Kidney (tissue), 22 donors: ENCODE measurements at places on chromosomes 13 and 19. TPM values are rescaled to one million over a fixed set of nuclear protein-coding genes. Genes with fewer than 3 reads are reported as not detected.

The PEG3 gene
- 8.7 TPM for total RNA-seq

The RASIP1 gene
- total RNA-seq, result 23.3 TPM

GRCh38 chr13:52371736-52372247 lies 34.2 kb downstream of the THSD1 start:
- H3K36me3 ChIP-seq, result no peaks in the 10 kb centered on the region
- H3K27ac ChIP-seq, result no peak overlapping the region
- H3K4me1 ChIP-seq, result no peaks in the 10 kb centered on the region
- H3K27me3 ChIP-seq, result no peaks in the 10 kb centered on the region

DNA sequence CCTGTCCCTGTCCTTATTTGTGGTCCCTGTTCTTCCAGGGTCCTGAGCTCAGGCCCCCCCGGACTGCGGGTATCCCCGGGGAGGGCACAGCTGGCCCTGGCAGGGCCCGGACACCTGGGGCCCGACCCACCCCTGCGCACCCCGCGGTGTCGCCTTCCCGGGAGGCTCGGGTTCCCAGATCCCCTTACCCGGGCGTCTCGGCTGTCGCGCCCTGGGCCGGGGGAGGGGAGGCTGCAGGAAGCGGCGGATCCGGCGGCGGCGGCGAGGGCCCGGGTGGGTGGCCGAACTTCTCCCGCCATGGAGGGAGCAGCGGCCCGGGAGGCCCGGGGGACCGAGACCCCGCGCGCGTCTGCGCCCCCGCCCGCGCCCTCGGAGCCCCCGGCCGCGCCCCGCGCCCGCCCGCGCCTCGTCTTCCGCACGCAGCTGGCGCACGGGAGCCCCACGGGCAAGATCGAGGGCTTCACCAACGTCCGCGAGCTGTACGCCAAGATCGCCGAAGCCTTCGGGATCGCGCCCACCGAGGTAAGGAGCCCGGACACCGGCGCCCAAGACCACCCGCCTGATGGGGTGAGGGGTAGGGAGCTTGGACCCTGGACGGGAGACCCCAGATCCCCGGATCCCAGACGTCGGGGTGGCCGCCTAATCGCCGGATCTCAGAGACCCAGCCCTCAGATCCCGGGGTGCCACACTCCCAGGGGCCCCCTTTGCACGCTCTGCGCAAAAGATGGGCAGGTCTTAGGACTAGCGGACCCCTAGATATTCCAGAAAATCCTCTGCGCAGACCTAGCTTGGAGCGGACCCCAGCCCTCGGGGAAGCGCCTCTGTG lies at the start of gene GIPC3:
TSS of gene GIPC3 (plus strand) at position 178 of the 826 bp plus-strand sequence. CDS start at position 298, 120 bp downstream.
- H3K27me3 ChIP-seq, result no peaks in the 10 kb centered on the region
- H3K27ac ChIP-seq, result peak within 1 kb of the TSS; percentile 60
- no peaks in the 10 kb centered on the region for H3K4me1 ChIP-seq

DNA sequence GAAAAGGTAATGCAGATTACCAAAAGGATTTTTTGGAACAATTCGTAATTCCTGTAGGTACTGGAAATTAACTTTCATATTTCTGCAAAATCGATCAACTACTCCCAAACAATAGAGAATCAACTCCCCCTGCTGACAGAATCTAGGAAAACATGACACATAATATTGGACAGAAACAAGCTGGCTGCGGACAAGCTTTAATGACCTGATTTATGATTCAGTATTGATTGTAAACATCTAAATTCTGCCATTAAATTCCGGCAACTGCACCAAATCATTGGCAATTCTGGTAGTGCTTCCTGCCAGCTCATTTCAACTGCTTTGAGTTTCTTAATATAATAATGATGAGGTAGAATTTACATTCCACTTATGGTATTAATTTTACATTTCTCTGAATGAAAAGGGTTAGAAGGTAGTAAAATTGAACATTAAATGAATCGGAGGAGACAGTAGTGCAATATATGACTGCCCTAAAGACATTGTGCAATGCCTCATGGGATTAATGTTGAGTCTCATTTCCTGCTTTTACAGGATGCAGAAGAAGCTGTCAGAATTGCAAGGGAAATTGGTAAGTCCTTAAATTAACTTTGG lies 146.5 kb downstream of the PCCA start:
- H3K27me3 ChIP-seq, result no peaks in the 10 kb centered on the region
- H3K27ac ChIP-seq, result no peak overlapping the region
